ENCODE measurements at places on chromosomes 3 and 15.
A peak's percentile ranks its signal among the peaks of the same experiment; 100 is the strongest.

DNA sequence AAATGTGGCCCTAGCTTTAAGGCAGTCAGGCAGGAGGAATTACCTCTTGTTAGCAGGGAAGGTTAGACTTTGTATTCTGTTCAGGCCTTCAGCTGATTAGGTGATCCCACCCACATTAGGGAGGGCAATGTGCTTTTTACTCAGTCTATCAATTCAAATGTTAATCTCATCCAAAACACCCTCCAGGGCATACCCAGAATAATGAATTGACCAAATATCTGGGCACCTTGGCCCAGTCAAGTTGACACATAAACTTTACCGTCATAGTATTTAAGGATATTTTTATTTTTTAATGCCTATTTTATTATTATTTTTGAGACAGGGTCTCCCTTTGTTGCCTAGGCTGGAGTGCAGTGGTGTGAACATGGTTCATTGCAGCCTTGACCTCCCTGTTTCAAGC is 146.1 kb downstream of the PTPRG start:
- DNase-seq, result no peak

DNA sequence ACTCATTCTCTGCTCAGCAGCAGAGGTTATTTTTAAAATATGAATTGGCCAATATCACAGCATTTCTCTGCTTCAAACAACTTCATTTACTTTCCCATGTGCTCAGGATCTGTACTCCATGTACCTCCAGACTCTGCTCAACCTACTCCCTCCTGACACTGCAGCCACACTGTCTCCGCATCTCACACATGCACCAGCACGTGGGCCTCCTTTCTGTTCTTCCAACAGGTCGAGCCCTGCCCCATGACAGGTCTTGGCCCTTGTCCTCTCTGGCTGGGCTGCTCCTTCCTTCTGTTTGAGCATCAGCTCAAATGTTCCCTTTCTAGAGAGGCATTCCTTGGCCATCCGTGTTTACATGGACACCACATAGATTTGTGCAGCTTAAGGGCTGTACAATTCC is 195.7 kb downstream of the EBLN2 start:
- DNase-seq, result no peak

GRCh38 chr3:17798000-17798399 is 55.6 kb upstream of the TBC1D5 start:
- no peak for DNase-seq

DNA sequence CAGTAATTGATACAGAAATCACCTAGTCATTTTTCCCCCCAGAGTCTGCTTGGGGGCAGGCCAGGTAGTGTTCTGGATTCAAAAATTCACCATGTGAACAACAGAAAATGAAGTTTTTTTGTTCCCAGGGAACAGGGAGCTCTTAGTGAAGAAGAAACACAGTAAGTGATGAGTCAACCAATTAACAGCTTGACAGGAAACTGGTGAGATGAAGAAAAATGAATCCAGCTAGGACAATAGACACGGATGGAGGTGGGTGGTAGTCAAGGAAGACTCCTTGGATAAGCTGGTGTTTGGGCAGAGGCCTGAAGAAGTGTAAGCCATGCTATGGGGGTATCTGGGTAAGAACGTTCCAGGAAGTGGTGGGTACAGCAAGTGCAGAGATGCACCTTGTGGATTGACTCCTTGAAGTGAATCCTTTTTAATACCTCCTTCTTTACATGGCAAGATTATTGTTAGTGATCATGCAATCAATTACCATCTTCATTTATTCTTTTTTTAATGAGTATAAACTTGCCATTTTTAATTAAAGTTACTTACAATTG is 339.9 kb upstream of the RGMA start:
- no peak for DNase-seq

DNA sequence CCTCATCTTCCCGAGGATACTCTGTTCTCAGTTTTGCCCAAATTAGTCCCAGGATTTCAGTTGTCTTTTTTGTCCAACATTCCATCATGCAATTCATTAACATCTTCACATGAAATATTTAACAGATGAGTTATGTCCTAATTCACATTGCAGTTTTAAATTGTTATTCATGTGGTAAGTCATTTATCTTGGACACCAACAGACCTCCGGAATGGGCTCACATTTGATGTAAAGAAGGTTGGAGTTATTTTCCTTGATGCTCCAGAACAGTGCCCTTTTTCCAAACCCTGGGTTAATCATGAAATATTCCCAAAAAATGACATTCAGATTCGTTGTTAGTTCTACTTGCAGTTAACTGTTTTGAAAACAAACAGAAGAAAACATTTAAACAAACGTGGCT is 32.8 kb upstream of the LRTM1 start:
- DNase-seq, result peak; percentile 51

DNA sequence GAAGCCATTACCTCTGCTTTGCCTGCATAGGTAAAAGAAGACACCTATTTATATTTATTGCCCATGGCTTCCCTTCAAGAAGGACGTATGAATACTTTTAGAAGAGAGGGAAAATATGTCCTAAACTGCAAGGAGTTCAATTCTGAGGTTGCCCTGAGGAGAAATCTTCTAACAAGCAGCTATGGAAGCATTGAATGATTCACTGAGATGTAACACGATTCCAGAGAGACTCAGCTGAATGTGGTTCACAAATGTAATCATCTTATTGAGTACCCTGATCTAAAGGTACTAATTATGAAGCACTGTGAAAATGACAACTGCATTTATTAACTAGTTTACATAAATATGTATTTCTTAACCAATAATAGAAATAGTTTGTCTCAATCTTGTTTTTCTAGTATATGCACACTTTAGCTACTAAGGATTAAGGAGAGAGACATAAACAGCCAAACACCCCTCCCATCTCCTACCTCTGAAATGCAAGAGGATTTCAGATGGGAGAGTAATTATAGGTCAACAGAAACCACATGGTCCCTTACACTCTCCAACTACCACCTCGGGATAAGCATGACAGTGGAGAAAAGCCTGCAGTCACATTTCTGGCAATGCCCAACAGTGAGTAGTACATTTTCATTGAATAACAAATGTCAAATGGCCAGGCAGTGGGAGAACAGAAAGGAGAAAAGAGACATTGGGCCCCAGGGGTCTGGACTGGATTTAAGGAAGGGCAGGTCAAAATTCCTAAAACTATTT is 506.2 kb upstream of the IL12A start:
- DNase-seq, result no peak

DNA sequence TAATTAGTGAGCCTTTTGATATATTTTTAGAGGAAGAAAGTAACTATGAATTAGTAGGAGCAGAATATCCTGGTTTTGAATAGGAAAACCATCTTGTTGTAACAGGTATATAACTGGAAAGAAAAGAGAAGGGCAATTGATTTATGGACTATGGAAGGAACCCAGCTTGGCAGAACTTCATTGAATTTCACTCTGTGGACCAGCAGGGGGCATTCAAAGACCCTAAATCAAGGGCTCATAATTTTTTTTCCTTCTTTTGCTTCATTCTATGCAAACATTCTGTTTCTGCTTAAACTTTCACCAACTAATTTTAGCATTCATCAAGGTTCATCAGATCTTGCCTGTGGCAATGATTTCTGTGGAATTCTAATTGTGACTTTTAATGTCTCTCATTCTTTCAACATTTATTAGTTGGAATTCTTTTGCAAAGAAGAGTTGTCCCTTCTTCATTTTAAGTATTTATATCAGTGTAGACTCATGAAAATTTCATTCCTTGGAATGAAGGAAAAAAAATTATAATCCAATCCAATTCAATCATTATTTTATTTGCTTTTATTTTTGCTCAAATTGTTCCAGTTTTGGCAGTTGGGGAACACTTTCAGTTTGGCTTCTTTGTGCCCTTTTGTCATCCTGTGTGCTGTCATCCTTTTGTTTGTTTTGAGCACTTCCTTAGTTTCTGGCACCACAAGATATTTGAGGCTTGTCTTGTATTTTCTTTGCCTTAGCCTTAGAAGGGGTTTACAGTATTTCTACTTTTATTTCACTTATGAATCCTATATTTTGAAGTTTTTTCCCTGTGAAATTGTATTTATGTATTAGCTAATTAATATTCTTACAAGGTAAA is 30.4 kb downstream of the NXPE3 start:
- DNase-seq, result peak; percentile 36

- no peak for DNase-seq
Measured at GRCh38 chr3:108527109-108527508, 16.7 kb upstream of the MYH15 start.

GRCh38 chr3:58630710-58631092 is 35.9 kb downstream of the FAM3D start:
- no peak for DNase-seq

- no peak for DNase-seq
Measured at GRCh38 chr3:119160361-119160760, 13.0 kb upstream of the UPK1B start.

- DNase-seq, result no peak
Measured at GRCh38 chr3:39408493-39409372, 2.2 kb downstream of the RPSA start.

DNA sequence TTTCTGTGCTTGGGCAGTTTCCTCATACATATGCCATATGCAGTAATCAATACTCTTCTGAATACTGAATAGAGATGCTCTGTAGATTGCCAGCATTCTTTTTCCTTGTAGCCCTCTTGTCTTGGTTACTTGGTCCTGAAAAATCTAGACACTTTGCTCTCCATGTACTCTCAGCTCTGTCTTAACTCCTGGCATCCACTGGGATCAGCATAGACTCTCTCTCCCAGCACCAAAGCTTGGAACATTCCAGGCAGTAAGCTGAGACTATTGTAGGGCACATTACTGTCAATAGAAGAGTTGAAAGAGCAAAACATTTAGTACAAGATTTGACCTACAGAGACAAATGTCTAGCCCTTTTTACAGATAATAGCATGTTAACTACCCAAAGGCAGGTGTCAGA is 1100.3 kb downstream of the TBL1XR1 start:
- no peak for DNase-seq

- DNase-seq, result peak; percentile 69
Measured at GRCh38 chr3:4533489-4534443, 40.6 kb downstream of the ITPR1 start.

GRCh38 chr3:176078906-176079305 is 1118.4 kb downstream of the TBL1XR1 start:
- DNase-seq, result peak; percentile 63

GRCh38 chr15:91283155-91283554 is 183.1 kb downstream of the SV2B start:
- DNase-seq, result no peak

DNA sequence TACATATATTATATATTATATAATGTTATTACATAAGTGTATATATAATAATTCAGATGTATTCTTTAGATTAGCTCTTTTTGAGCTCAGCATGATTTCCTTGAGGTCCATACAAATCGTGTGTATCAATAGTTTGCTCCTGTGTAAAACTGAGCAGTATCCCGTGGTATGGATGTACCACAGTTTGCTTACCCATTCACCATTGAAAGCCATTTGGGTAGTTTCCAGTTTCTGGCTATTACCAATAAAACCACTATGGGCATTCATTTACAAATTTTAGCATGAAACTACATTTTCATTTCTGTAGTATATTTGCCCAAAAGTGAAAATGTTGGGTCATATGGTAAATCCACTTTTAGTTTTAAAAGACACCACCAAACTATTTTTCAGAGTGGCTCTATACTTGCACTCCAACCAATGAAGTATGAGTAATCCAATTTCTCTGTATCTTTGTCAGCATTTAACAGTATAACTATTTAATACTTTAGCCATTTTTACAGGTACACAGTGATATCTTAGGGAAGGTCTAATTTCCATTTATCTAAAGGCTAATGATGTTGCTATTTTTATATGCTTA is 1361.4 kb upstream of the GBE1 start:
- no peak for DNase-seq

DNA sequence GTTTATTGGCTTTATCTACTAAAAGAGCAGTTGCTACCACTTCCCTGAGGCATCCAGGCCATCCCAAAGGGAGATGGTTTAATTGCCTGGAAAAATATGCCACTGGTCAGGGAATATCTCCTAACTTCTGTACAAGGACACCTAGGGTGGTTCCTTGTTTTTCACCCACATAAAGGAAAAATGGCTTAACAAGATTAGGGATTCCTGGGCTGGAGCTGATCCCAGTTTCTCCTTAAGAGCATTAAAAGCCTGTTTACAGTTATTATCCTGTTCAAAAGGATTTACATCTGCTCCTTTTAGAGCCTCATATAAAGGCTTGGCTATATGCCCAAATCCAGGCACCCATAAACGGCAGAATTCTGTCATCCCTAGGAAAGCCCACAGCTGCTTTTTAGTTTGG is 70.2 kb upstream of the WNT7A start:
- no peak for DNase-seq

DNA sequence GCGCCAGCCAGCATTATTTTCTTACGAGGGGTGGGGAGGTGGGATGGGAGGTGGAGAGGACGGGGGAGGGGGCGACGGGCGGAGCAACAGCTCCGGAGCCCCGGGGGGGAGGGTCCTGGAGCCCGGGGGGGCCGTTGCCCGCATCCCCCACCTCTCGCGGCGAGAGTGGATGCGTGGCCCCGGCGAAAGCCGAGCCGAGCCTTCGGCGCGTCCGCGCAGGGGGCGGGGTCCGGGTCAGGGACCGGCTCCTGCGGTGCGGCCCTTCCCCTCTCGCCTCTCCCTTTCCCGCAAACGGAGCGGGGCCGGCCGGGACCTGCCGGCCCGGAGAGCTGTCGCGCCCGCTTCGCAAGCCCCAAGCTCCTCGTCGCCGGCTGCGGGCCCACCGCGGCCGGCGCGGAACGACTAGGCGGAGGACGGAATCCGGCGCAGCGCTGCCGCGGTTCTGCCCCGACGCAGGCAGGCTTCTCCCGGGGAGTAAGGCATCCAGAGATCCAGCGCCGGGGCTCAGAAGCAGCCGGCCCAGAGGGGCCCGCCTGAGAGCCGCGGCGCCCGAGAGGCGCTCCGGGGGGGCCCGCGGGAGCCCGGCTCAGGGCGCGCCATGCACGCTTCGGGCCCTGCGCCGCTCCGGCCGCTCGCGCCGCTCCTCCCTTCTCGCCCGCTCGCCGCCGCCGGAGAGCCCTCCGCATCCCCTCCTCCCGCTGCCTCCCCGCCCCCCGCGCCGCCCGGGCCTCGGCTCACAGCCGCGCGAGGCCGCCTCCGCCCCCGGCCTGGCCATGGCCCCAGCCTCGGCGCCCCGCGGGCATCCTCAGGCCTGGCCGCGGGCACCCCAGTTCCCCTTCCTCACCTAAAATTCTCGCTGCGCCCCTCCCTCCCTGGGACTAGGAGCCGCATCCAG is 459 bp upstream of the ADCY5 start:
- DNase-seq, result no peak

DNA sequence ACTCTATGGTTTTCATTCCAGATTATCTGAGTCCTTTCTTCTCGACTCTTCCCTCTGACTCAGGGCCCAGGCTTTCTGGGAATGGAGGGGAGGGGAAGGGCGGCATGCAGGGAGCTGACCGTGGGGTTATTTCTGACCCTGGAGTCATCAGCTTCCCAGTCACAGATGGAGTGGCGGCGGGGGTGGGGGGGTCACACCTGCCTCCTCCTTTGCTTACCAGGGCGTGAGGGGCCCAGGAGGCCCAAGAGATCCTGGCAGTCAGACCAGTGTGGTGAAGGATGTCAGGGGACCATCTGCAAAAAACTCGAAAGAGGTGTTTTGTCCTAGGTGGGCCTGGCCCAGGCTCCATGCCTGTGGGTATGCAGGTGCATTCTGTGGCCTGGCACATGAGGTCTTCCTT is 996 bp upstream of the XIRP1 start:
- no peak for DNase-seq
